ENCODE measurements at places on chromosomes 5 and 9. TPM values are rescaled to one million over a fixed set of nuclear protein-coding genes. Genes with fewer than 3 reads are reported as not detected.

PRRT1B gene
- polyA plus RNA-seq: 0.78 TPM

CCNI2 gene
- polyA plus RNA-seq: 3.7 TPM

DNA sequence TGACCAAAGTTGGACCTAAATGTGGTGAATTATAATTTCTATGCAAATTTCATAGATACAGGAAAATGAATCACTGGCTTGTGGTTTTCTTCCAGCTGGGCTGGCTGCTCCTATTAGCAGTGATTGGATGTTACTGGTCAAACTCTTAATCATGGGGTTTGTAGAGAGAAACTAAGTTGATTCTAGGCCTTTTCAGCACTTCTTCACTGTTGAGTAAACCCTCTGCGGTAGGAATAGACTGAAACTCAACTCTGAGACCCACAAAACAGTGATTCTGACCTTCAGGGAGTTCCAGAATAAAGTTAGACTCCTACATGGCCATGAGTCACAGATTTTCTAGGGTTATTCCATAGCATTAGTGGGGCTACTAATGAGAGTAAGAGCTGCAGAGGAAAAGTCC is 47.9 kb upstream of the FKTN start:
- no peak for DNase-seq

S1PR3 gene
- polyA plus RNA-seq: 64.2 TPM

GRCh38 chr5:78002690-78003089 is 226.6 kb upstream of the TBCA start:
- DNase-seq: no peak

Data from right renal pelvis (tissue), 4 donors.